Cardiac fibroblast (primary cell): ENCODE measurements at places on chromosomes 11 and 22.

DNA sequence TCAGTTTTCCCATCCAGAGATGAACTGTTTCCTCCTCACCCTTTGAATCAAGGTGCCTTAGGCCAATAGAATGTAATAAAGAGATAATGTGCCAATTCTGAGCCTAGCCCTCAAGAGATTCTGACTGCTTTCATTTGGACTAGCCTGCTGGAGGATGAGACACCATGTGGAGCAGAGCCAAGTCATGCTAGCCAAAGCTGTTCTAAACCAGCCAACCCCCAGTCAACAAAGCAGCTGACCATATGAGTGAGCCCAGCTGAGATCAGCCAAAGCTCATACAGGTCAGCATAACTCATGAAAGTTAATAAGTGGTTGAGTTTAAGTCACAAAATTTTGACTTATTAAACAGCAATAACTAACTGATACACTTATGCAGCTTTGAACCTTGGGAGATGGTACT is 66.7 kb upstream of the DBX1 start:
- DNase-seq: no peak

- no peak for DNase-seq
Measured at GRCh38 chr11:121898903-121899302, 217.1 kb downstream of the BLID start.

GRCh38 chr11:36349351-36350136 is 53.5 kb downstream of the PRR5L start:
- no peak for DNase-seq

DNA sequence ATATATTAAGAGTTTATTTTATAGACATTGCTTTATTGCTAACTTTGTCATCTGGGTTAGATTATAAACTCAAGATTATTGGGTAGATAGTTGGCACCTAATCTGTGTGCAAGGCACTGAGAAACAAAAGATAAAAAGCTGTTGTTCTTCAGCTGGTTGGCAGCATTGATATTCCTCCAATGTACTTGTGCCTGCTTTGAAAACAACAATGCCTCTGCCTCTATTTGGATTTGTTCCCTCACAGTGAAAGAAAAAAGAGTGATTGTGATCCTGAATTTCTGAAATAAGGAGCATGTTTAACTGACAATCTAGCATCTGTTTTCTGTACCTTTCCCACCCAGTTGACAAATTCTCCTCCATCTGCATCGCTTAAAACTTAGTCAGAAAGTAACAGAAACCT is 98.3 kb downstream of the TYR start:
- no peak for DNase-seq

GRCh38 chr11:97756571-97757335 is 1264.0 kb upstream of the CNTN5 start:
- DNase-seq: peak; percentile 7

- no peak for DNase-seq
Measured at GRCh38 chr22:44366372-44367300, 53.9 kb upstream of the SHISAL1 start.

GRCh38 chr11:2924821-2925675 is 4.2 kb downstream of the PHLDA2 start:
- no peak for DNase-seq

- DNase-seq: peak; percentile 32
Measured at GRCh38 chr22:36373258-36373579, 14.5 kb downstream of the MYH9 start.

DNA sequence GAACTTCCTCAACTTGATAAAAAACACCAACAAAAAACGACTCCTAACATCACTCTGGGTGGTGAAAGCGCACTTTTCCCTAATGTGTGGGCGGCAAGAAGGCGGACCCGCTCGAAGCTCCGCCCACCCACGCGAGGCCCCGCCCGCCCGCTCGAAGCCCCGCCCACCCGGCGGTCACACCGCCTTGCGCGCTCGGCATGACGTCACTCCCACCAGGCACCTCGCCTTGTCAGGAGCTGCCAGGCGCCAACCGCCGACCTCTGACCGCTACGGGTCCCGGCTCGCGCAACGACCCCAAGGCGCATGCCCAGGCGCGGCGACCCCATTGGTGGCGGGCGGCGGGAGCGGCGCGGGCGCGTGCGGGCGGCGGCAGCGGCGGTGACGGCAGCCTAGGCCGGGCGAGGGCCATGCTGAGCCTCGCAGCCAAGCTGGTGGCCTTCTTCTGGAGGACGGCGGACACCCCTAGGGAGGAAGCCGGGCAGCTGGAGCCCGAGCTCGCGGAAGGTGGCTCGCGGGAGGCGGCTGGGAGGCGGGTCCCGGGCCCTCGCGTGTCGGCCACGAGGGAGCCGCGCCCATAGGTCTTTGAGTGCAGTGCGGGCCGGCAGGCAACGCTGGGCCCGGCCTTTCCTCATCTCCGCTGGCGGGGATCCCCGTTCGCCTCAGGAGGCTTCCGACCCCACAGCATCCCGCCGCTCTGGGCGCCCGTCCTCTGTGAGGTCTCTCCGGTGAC is at the start of gene MOV10L1:
TSS of gene MOV10L1 (plus strand) at position 325 of the 730 bp plus-strand sequence. CDS start at position 408, 83 bp downstream.
- DNase-seq: peak; percentile 39

DNA sequence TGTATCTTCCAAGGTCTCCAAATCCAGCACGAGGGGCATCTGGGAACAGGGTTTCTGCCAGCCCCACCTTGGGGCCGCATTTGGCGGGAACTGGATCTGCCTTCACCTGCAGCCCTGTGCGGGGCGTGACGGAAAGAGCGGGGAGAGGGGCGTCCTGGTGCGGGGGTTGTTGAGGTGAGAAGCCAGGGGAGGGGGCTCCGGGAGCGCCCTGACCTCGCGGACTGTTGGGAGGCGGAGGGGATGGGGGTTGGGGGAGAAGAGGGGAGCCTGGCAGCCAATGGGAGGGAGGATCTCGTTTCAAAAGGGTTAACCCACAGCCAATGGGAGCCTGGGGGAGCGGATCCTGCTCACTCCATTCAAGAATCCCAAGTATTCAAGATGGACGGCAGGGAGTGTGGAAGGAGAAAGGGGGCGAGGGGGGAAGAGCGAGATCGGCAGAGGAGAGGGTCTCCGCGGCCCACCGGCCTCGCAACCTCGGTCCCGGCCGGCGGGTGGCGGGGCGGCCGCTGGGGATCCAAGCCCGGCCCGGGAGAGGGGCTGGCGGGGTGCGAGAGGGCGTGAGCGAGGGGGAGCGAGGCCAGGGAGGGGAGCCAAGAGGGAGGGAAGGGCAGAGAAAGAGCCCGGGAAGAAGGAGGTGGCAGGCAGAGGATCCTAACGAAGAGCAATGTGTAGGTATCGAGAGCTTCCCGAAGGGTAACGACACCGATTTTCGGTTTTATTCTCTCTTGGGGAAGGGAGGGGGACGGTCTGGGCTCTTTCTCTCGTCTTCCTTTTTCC is 11.5 kb downstream of the YPEL4 start:
- DNase-seq: peak; percentile 88

- DNase-seq: no peak
Measured at GRCh38 chr22:46484156-46484860, 53.1 kb downstream of the CELSR1 start.

- DNase-seq: no peak
Measured at GRCh38 chr11:125441648-125442410, 54.2 kb downstream of the FEZ1 start.

GRCh38 chr11:83437939-83438338 is 151.8 kb upstream of the CCDC90B start:
- no peak for DNase-seq

DNA sequence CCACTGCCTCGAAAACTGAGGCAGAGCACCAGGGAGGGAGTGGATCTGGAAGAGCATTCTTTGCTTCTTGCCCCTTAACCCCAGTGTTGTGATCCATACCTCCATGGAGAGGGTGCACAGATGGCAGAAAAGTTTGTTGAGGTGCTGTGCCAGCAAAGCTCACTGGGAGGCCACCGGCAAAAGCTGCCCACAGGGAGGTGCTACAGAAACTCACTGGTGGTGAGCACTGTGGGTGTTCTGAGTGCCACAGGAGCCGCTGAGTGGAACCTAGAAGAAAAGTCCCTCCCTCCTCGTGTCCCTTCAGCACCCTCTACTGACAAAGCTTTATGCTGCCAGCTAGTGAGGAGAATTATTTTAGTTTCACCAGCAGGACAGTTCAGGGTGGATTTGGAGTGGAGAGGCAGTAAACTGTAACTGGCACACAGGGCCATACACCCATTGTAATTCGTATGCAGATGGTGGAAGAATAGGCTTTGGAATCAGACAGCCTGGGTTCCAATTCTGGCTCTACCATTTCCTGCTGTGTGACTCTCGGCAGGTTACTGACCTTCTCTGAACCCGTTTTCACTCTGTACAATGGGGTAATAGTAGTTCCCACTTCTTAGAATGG is 84.6 kb downstream of the SWAP70 start:
- peak; percentile 88 for DNase-seq

DNA sequence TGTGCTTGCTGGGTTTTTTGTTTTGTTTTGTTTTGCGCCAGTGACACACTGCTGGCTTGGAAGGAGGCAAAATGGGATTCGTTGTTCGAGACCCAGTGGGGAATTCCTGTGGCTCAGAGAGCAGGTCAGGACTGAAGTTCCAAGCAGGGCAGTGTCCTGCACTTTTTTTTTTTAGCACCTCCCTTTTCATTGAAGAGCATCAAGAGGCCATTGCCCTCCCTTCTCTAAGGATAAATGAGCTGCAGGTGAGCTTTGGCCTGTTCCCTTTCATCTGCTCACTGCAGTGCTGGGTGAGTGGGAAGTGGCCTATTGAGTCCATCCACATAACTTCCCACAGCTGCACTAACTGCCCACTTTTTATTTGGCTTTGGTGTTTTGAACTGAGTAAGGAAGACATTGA is 87.8 kb downstream of the ARHGAP42 start:
- no peak for DNase-seq

DNA sequence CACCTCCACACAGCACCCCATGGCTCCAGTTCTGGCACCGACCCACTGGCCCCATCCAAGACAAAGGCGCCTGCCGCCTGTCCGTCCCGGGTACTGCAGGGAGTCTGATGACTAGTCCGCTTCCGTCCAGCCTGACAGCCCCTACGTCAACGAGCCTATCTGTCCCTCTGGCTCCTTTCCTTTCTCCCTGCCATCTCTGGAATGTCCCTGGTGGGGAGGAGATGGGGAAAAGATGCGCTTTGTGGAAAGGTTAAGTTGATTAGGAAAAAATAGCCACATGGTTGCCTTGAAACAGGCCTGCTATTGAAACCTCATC is 10.4 kb downstream of the PDGFB start:
- DNase-seq: peak; percentile 84

DNA sequence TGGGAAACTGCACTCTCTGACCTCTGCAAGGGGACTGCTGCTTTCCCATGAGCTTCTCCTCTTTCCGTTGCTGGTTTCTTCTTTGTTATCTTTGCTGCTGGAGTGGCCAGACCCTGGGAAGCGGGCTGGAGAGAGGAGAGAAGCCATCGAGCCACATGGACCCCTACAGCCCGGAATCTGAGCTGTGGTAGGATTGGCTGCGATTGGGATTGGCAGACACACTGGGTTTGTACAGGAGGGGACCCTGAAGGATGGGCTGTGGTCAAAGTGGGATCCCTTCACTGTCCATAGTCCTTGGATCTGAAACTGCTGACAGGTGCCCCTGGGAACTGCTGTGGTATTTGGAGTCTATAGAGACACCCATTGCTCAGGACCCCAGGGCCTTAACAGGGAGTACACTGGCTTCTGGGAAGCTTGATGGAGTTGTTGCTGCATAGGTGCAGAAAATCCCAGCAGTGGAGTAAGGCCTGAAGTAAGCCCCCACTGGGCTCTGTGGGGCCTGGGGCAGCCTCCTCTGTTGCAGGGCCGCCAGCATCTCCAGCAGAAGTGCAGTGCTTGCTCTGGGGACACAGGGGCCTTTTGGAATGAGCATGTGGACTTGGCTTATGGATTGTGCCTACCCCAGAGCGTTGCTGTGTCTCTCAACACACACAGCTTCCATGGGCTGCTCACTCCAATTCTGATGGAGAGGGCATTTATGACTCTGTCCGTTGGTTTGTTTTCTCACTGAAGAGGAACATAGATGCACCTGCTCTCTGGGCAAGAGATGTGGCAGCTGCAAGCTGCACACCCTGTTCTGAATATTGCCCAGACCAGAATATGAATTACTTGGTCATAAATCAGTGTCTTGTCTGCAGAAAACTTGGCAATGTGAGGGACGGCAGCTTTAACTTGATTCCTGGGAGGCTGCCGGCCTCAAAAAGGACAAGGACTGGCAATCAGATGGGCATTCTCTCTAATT is 32.0 kb downstream of the BCR start:
- DNase-seq: no peak

GRCh38 chr11:119853581-119854360 is 124.8 kb upstream of the NECTIN1 start:
- DNase-seq: no peak

GRCh38 chr11:125081098-125081798 is 18.1 kb downstream of the SLC37A2 start:
- DNase-seq: no peak
